ENCODE measurements at places on chromosomes 5 and 9.

DNA sequence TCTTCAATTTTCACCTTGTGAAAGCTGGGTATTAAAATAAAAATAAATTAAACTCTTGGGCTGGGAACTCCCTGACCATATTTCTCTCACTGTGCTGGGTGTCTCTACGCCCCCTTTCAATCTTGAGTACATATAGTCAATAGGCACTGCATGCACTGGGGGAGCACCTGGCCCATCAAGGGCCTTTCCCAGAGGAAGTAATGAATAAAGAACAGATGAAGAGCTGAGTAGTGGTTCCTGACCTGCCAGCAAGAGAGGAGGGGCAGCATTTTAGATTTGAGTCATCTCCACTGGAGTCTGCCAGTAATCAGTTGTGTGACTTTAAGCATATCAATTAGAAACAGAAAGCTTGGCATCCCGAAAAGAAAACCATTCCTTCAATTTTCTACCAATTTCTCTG is 6.2 kb downstream of the MAPKAP1 start:
- no peak for DNase-seq

GRCh38 chr9:130347931-130348330 is 82.4 kb downstream of the HMCN2 start:
- no peak for DNase-seq

- DNase-seq = no peak
These were observed 105.2 kb upstream of the ITGA1 start for GRCh38 chr5:52682492-52682891.

DNA sequence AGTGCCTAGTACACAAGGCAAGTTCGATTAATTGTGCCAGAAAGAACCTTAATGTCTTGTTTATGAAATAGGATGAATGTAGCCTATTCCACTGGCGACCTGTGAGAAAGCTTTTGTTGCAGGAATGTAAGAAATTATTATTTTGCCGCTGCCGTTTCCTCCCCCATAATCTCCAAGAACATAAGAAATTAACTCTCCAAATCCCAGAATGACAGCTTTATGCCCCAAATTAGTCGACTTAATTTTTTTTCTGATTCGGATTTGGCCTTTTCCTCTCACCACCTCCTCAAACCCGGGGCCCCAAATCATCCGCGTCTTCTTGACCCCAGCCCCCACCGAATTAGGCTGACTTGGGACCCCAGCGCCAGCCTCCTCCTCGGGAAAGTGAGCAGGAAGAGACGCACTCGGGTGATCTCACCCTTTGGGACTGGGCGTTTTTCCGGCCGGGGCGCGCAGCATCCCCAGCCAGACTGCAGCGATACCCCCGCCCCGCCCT is 682 bp upstream of the SPTAN1 start:
- DNase-seq = no peak

DNA sequence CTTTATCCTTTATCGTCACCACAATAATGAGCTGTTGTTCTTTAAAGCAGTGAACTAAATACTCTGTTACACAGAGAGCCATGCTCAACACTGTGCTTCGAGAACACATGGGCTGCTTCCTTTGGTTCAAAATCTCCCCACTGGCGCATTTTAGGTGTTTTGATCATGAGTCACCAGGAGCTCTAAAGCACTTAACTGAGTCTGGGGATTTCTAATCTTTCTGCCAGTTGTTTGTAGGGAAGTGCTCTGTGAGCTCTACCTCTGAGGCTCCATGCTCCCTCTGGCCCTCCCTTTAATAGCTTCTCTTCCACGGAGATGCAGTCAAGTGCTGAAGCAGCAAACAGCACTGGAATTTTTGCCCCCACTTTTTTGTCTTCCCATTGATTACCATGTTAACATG is 17.0 kb downstream of the ERAP2 start:
- no peak for DNase-seq

- DNase-seq = no peak
These were observed 74.0 kb upstream of the RXRA start for GRCh38 chr9:134252084-134252830.

DNA sequence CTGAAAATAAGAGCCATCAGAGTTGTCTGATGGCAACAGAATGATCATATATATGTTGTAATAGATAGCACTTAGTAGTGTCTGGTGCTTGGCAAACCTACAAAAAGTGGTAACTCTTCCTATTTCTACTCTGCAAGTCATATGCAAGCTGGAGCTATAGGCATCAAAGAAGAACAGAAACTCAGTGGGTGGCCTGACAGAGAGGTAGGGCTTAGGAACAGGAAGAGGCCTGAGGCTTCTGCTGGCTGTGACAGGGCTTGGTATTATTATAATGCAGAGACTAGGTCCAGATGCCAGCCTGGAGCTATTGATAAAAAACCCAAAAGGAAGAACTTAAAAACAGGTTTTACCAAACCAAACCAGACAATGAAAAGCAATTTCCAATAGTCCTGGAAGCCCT is 4.4 kb upstream of the DIAPH1 start:
- DNase-seq = peak; percentile 95

DNA sequence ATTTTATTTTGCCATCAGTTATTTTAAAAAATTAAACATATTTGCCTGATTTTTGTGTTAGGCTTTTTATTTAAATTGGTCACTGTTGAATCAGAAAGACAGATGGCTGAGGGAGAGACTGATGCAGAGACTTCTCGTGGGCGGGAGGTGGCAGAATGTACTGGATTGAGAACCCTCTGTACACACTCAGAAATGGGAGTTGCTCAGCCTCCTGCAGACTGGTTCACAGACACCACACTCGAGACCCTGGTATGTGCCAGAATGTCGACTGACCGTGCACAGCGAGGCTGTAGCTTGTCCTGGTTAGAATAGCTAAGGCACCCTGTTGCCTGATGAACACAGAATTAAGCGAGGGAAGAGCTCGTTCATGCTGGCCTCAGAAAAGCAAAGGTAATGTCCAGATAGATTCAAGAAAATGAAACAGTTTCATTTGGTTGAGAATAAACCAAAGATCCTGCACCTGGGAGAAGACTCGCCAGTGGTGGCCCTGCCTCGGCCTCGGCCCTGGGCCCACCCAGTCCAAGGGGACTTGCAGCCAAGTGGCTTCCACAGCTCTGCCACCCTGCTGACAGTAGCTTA is 71.3 kb upstream of the OTULINL start:
- no peak for DNase-seq
